Fibroblast of villous mesenchyme (primary cell): ENCODE measurements at places on chromosomes 1 and 21. TPM values are rescaled to one million over a fixed set of nuclear protein-coding genes. Genes with fewer than 3 reads are reported as not detected.
A peak's percentile ranks its signal among the peaks of the same experiment; 100 is the strongest.

WNT2B gene
- total RNA-seq: 2.6 TPM in 2 replicates

KRTAP13-4 gene
- not detected in 2 replicates for total RNA-seq

DNA sequence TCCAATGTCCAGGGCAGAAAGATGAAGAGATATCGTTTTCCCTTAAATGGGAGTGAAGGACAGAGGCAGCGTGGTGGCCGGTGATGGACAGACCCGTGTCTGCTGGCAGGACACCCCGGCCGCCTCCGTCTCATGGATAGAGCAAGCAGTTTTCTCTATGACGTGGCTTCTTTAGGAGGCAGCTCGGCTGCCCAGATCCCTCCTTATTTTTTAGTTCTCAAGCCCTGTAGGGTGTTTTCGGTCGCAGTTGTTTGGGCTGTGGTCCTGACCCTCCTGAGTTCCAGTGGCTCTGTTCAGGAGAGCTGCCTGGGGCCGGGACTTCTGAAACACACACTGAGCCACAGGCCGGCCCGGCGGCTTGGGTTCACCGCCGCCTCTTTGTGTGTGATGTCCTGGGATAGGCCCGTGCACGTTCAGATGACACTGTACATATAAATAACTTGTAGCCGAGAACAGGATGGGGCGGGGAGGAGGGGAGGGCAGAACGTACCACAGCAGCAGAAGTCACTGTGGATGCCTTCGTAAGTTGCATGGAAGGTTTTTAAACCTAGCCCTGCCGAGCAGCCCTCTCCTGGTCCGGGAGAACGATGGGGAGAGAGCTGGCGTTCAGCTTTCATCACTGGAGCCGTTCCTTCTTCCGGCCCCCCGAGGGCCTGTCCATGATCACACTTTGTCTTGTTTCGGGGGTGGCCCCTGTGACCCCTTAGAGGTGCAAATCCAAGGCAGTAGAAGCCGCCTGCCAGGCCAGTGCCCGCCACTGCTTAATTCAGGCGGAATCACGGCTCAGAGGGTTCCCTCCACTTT, 65.2 kb downstream of the SIK1 start:
- DNase-seq: peak; percentile 74

GRCh38 chr1:70458131-70458530, 47.1 kb downstream of the CTH start:
- DNase-seq: no peak

GRCh38 chr1:81414488-81415015, 386.2 kb upstream of the ADGRL2 start:
- DNase-seq: peak; percentile 33

DNA sequence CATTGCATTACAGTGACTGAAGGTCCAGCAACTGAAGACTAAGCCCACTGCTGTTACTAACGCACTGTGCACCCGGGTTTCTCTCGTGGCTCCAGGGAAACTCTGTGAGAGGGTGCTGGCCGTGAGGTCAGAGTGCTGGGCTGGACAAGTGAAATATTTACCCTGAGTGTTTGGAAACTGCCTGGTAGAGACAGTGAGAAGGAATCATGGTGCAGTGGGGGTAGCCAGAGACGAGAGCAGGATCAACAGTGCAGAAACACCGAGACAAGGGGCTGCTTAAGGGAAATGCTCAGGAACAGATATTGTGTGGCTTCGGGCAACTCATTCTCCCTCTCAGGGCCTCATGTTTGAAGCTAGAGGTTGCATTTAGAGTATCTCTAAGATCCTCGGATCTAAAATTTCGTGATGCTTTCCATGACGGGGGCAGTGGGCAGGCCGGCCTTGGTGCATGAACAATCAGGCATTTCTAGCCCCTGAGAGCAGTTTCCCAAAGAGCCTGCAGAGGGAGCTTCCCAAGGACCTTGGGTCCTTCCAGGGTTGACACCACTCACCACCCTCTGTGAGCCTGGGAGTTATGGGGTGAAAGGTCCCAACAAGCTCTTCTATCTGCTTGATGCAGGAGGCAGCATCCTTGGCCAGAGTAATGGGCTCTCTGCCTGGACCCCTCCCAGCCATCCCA, 9.7 kb downstream of the CD2 start:
- no peak for DNase-seq

TMEM61 gene
- total RNA-seq: not detected in 2 replicates
